H7 (cell line): ENCODE measurements at places on chromosomes 3 and 15. TPM values are rescaled to one million over a fixed set of nuclear protein-coding genes. Genes with fewer than 3 reads are reported as not detected.

GRCh38 chr15:39426552-39427532 lies 154.0 kb upstream of the THBS1 start:
- no peak for DNase-seq

DNA sequence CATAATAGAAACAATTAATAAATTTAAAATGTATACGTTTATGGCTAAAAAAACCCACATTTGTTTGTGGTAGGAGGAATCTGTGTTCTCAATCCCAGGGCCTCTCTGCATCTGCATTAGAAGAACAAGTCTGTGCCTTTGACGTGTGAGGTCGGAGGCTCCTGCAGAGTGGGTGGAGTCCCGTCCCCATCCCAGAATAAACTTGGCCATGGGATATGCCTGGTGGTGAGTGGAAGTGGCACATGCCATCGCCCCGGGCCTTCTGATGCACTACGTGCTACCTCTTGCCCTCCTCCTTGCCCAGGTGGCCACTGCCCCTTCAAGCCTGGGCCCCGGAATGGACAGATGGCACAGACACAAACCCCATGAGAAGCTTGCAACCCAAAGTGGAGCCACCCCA lies 131.1 kb upstream of the NSMCE3 start:
- DNase-seq: peak; percentile 80

DNA sequence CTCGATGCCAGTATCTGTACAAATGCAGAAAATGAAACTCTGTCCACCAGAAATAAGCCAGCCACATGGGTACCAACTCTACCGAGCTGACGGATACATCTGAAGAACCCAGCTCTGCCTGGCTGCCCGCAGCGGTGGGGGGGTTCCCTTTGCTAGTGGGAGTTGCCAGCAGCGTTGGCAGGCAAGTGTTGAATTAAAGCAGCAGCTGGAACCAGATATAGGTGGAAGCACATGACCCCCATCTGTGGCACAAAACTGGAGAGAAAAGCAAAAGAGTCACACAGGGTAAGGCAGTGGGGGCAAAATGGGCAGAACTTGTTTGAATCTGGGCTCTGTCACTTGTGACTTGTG lies 17.9 kb downstream of the CRYGS start:
- DNase-seq: no peak

GRCh38 chr3:9600597-9600996 lies 47.0 kb upstream of the LHFPL4 start:
- DNase-seq: peak; percentile 34

DNA sequence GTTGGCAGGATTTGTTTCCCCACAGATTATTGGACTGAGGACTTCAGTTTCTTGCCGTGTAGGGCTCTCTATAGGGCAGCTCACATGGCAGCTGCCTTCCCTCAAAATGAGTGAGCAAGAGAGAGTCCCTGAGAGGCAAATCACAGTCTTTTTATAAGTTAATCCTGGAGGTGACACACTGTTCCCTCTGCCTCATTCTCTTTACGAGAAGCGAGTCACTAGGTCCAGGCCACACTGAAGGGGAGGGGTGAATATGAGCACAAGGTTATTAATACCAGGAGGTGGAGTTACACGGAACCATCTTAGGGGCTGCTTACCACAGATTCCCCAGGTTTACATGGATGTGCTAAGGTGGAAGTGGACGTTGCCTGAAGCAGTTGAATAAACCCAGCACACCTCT lies 77.0 kb downstream of the LPP start:
- DNase-seq: no peak

HTR3E gene
- not detected in 2 replicates for total RNA-seq

TTBK2 gene
- total RNA-seq: 4.2 and 6.5 TPM in 2 replicates
